ENCODE measurements at places on chromosomes 5 and 9.

DNA sequence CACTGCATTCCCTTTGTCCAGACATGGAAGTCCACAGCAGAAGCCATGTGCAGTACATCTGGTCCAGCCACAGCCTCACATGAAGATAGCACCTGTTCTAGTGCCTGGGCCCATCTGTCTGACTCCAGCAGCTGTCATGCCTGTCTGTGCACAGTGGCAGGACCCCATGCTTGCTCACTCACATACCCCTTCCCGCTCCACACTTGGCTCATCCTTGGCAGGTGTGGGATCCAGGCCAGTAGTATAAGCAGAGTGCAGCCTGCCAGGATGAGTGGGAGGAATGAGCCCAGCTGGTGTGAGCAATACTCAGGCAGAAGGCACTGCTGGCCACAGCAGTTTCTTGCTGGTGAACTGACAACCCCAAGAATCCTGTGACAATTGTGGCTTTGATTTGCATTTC lies 168.0 kb downstream of the PRDM9 start:
- no peak for DNase-seq

- no peak for DNase-seq
These were observed 42.0 kb downstream of the SFXN1 start for GRCh38 chr5:175520321-175520720.

- DNase-seq = no peak
These were observed 24.9 kb downstream of the NEK6 start for GRCh38 chr9:124282442-124283227.

GRCh38 chr5:67015541-67016191 lies 180.9 kb downstream of the CD180 start:
- no peak for DNase-seq

GRCh38 chr5:170111088-170111785 lies 5.5 kb downstream of the FOXI1 start:
- DNase-seq = no peak

GRCh38 chr5:97097326-97098230 lies 44.8 kb downstream of the LIX1 start:
- no peak for DNase-seq

DNA sequence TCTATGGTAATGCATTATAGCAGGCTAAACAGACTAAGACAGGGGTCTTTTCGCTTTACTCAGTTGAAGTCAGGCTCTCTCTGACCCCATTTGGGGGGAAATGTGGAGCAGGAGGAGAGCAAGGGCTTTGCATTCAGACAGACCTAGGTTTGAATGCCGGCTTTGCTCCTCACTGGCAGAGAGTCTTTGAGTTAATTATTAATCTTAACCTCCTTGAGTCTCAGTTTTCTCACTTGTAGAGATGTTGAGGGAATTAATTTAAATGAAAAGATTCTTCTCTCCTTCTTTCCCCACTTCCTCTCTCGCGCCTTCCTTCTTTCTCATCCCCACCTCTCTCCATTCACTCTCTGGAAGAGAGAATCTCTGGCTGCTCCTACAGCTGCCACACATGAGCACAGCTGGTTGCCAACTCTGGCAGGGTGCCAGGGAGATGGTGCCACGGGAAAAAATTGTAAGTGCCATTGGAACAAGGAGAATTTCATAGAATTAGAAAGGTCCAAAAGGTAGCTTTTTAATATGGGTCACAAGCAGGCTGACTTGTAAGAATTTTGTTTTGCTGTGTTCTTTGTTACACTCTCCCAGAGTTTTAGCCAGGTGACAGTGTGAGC lies 25.2 kb upstream of the GLRA1 start:
- DNase-seq = no peak

DNA sequence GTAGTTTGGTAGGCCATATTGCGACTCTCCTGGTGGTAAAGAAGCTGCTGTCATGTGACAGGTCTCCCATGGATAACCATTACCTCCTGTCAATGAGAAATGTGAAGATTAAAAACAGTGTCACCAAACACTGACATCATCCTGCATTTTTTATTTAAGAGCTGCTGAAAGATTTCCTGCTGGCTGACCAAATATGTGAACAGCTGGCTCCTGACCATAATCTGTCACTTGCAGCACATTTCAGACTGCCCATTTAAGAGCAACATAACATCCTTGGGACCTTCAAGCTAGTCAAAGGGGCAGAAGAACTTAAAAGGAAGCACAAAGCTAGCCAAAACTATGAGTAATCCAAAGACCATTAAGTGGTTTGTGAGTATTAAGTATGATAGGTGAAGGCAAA lies 288.0 kb downstream of the IZUMO3 start:
- no peak for DNase-seq

GRCh38 chr9:99720455-99721050 lies 101.1 kb upstream of the NR4A3 start:
- no peak for DNase-seq

GRCh38 chr5:8919096-8919495 lies 626.8 kb downstream of the SEMA5A start:
- DNase-seq = no peak

GRCh38 chr5:172979778-172980177 lies 3.8 kb upstream of the ATP6V0E1 start:
- no peak for DNase-seq

DNA sequence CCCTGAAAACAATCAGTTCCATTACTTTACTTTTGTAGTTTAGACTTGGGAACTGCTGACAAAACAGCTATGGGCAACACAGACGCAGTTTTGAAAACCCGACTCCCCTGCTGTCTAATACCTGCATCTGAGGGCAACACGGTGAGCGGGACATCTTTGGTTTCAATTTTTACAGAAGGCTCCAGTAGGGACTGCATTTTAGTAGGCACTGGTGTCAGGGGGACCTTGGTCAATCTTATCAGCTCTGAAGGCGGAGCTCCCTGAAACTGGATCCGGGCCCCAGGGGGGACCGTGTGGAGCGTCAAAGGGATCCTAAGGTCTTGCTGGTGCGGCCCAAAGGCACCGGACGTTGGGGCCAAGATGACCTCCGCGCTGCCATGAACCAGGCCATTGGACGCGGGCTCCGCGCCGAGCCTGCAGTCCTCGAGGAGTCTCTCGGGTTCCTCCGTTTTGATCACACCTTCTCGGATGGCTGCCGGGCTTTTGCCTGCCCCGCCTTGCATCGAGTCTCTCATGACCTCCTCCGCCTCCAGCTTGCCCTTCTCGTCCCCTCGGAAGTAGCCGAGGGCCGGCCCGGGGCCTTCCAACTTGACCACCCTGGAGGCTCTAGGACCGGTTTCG lies 1.1 kb downstream of the SOX30 start:
- no peak for DNase-seq

DNA sequence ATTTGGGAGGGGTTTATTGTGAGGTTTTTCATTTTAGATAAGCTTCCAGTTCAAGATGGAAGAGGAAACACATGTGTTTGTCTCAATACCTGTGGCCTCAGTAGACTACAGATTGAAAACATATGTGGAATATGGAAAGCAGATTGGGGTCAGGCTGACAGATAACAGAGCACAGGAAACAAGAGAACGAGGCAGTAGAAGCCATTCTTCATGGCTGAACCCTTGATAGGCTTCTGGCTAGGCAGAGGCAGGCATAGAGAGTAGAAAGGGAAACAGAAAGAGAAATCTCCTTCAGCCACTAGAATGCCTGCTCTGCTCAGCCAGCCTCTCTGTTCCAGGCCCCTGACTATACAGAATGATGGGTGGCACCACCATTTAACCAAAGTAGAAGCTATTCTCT lies 152.5 kb downstream of the MUSK start:
- no peak for DNase-seq

DNA sequence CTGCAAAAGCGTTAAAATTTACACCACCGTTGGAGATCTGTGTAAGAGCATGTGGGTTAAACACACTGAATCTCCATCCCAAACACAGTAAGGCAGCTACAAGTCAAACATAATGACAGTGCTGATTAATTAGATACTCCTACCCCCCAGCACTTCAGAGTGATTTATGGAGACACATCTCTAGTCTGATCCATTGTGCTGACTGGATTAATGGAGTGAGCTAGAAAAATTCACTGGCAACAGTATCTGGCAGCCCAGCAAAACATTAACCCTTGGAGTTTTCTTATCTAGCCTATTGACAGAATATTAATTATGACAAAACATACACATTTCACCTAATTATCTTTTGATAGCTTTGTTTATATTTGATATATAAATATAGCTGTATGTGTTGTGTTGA lies 188.6 kb upstream of the ISL1 start:
- no peak for DNase-seq

- peak; percentile 88 for DNase-seq
These were observed 6.8 kb upstream of the RECK start for GRCh38 chr9:36029765-36030528.

- no peak for DNase-seq
These were observed 458.2 kb downstream of the GADD45G start for GRCh38 chr9:90062982-90063381.

DNA sequence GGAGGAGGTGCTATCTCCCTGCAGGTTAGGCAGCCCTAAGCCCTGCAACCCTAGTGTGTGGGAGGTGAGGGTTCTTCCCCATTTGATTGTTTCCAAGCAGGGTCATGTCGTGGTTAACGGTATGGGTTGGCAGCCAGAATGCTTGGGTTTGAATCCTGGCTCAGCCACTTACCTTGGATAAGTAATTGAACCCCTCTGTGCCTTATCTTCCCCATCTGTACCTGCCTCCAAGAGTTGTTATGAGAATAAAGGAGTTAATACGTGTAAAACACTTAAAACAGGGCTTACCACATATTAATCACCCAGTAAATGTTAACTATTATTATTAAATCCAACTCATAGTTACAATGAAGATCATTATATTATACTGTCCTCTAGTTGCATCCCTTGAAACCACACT lies 52.2 kb upstream of the SPATA31E1 start:
- no peak for DNase-seq

DNA sequence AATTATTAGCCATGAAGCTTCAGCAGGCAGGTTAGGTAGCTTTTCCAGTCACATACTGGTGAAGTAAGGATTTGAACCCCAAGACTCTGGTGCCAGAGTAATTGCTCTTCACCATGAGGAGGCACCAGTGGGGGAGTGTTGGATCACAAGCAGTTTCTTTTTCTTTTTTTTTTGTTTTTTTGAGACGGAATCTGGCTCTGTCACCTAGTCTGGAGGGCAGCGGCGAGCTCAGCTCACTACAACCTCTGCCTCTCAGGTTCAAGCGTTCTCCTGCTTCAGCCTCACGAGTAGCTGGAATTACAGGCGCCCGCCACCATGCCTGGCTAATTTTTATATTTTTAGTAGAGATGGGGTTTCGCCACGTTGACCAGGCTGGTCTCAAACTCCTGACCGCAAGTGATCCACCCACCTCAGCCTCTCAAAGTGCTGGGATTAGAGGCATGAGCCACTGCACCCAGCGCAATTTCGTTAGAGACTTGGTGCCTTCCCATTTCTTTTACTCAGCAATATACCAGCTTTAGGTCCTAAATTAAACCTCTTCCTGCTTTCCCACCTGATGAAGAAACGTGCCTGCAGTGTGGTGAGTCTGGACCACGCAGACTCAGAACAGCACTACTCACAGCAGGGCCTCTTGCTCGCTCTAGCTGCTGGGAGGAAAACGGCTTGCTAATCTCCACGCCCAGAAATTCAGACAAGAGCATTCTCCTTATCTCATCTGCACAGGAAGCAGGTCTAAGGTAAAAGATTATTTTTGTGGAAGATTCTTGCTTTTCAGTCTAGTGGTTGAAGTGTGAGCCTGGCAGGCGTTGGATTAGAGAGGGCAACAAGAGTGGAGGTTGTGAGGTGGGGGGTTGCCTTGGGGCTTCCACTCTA lies at the start of gene S100Z:
TSS of gene S100Z (plus strand) at position 596 of the 873 bp plus-strand sequence. CDS start 25,346 bp downstream, outside the sequence.
- DNase-seq = no peak

DNA sequence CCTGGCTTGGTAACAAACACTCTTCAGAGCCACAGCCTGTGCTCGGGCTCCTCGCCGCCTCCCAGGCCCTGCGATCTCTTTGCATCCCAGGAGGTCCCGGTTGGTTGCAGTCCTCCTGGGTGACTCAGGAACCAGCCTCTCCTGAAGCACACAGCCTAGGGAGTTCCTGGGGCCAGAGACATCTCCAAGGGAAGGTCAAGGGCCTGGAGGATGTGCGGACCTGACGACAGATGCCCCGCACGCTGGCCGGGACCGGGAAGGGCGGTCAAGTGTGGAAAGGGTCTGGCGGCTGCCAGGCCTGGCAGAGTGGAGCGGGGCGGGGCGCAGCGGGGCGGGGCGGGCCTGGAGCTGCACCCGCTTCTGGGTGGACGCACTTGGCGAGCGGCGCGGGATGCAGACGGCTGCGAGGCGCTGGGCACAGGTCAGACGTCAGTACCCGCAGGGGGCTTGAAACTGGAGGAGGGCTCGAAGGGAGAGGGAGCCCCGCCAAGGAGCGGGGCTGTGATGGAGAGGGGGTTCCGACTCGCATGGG lies 45.0 kb upstream of the PRSS3 start:
- no peak for DNase-seq

- DNase-seq = no peak
These were observed 37.7 kb downstream of the NSG2 start for GRCh38 chr5:174083056-174083827.

GRCh38 chr5:141010047-141010793 lies 41.0 kb upstream of the PCDHB1 start:
- DNase-seq = no peak

- DNase-seq = no peak
These were observed 127.6 kb downstream of the HSD17B3 start for GRCh38 chr9:96174371-96174770.

DNA sequence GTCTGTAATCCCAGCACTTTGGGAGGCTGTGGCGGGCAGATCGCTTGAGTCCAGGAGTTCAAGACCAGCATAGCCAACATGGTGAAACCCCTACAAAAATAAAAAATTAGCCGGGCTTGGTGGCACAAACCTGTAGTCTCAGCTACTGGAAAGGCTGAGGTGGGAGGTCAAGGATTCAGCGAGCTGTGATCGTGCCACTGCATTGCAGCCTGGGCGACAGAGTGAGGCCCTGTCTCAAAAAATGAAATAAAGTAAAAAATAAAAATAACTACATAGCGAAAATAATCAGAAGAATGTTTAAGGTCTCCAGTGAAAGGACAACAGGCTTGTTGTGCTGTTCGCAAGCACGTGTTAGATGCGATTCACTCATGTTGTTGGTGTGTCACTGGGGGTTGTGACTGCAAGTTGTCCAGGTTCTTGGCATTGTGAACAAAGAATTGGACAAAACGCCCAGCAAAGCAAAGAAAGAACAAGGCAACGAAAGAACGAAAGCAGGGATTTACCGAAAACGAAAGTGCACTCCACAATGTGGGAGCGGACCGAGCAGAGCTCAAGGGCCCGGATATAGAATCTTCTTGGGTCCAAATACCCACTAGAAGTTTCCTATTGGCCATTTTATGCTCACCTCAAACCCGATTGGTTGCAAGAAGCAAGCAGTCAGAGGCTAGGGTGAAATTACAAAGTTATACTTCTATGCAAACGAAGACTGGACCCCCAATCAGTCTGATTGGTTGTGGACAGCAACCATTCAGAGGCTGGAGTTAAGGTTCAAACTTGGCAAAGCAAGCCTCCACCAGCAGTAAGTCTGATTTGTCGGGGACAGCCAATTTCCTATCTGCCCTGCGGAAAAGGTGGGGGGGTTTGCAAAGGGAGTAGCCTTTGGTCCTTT lies 844 bp upstream of the MCCC2 start:
- no peak for DNase-seq

DNA sequence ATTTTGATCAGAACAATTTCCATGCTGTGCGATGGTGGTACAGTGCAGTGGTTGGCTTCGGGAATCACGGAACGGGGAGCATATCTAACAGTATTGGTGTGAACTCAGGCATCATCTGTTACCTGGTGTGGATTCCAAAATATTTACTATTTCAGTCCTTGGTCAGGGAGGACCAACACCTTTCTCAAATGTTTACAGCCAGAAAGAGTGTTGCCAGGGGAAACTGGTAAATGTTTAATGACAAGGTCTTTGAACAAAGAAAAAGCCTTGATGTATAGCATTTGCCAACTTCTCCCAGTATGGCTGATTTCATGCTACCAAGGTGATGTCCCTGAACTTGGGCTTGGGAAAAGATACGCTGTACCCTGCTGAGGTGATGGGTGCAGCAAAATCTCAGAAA lies 145.6 kb upstream of the POC5 start:
- no peak for DNase-seq

Measured in HS-27A (cell line).